PC-3 (cell line): ENCODE measurements at places on chromosomes 6 and 20. TPM values are rescaled to one million over a fixed set of nuclear protein-coding genes. Genes with fewer than 3 reads are reported as not detected.
A peak's percentile ranks its signal among the peaks of the same experiment; 100 is the strongest.

DNA sequence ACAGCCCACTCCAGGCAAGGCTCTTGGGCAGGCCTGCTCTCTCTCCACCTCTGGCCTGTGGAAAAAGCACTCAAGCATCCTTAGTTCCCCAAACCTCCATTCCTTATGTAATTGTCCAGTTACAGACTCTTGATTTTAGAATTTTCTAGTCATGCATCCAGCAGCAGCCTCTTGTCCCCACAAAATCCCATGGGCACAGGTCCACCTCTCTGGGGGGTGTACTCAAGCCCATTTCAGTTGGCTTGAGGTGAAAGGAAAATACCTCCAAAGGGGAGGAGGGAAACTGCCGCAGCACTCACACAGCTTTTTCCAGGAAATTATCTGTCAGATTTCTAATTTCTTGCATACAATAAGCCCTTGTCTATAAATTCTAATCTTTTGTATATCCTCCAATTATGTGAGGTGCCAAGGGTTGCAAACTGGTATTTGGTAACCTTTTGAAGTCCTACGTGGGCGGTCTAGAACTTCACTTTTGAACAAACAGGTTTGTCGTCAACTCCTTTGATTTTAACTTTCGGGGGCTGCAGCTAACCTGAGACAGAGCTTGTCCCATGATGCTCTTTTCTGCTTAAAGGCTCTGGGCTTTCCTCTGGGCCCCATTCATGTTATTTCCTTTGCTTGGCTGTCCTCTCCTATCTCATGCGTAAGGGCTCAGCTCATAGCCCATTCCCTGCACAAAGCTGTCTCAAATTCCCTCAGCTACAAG is 104.7 kb upstream of the CEP85L start:
- no peak for DNase-seq

GRCh38 chr20:48607544-48607865 is 220.3 kb downstream of the PREX1 start:
- DNase-seq = no peak

- no peak for DNase-seq
These were observed 224.5 kb downstream of the BCKDHB start for GRCh38 chr6:80330961-80331360.

DNA sequence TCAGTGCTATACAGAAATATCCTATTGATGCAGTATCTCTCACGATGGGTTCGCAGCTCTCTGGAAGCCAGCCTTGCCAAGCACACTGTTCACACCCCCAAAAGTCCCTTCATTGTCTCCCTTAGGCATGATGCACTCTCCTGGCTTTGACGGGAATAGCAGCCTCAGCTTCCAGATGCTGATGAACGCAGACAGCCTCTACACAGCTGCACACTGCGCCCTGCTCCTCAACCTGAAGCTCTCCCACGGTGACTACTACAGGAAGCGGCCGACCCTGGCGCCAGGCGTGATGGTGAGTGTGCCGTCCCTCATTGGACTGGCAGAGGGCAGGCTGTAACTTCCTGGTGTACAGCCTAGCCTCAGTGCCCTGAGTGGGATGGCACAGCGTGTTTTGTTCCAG is 60.0 kb upstream of the PBOV1 start:
- DNase-seq = peak; percentile 16

- peak; percentile 35 for DNase-seq
These were observed 681 bp downstream of the DIDO1 start for GRCh38 chr20:62925420-62926228.

OTOR gene
- not detected in 2 replicates for total RNA-seq

PPP1R14C gene
- 1.1 and 3.0 TPM in 2 replicates for total RNA-seq

RCAN2 gene
- total RNA-seq = not detected in 2 replicates

SEL1L2 gene
- not detected in 2 replicates for total RNA-seq
